ENCODE measurements at places on chromosomes 16 and 17.

DNA sequence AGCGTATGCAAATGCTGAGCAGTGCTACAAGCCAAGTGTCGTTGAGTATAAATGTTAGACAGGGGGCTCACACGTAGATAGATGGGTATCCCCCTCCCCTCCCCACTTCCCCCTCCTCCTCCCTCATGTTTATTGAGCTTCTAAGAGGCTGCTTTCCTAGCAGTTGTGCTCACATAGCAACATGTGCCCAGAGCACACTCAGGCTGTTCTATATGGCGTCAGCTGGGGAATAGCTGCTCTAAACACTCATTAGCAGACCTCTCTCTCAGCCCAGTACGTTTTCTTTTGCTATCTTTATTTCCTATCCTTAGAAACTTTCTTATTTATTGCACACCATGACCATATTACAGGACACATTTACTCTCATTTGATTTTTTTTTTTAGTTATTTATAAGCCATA, 1.8 kb downstream of the KCNJ2 start:
- no peak for DNase-seq

- no peak for DNase-seq
Observed at GRCh38 chr17:50185631-50186471, 15.6 kb downstream of the COL1A1 start.

DNA sequence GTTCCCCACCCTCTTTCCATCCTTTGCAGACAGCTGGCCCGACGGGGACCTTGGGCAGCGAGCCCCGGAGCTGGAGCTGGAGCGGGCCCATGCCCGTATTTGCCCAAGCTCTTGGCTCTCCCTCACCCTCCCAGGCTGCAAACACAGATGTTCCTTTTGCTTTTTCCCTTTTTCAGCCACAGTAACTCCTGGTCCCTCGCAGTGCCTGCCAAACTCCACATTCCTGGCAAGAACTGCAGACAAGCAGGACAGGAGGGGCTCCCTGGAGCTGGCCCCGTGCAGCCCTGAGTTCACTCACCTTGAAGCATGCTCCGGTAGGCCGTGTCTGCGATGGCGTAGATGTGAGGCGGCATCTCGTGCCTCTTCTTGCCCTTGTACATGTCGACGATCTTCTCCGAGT, 33.9 kb downstream of the MYH11 start:
- no peak for DNase-seq

GRCh38 chr17:75753514-75754377, 11.2 kb downstream of the GALK1 start:
- peak; percentile 36 for DNase-seq

- DNase-seq, result no peak
Observed at GRCh38 chr16:11169641-11170040, 86.4 kb downstream of the SOCS1 start.

DNA sequence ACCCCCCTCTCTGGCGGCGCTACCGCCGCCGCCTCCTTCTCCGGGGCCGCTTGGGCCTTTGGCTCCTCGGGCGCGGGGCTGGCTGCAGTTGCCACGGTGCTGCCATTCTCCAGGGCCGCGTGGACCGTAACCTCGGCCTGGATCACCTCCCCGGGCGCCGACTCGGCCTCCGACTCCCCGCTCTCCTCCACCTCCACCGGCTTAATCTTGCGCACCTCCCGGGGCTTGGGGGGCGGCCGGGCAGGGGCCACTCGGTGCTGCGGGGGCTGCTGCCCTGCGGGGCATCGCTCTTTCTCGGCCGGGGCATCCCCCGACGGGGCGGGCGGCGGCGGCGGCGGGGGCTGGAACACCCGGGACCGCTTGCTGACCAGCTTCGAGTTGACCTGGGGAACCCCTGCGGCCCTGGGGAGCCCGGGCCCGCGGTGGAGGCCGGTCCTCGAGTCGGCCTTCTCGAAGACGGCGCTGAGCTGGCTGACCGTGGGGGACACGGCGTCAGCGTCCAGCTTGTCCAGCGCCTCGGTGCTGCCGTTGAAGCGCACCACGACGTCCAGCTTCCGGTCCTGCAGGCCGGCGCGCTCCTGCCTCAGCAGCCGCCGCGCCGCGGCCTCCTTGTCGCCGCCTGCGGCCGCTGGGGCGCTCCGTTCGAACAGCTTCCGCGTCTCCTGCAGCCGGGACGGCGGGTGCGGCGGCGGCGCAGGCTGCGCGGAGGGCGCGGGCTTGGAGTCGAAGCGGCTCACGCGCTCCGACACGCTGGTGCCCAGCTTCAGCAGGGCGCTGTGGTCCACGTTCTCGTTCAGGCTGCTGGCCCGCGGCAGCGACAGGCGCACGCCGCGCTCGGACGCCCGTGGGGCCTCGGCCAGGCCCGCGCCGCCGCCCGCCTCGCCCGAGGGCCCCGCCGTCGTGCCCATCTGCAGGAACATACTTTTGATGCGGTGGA, 792 bp downstream of the PPP1R9B start:
- DNase-seq, result no peak

- DNase-seq, result no peak
Observed at GRCh38 chr16:85983606-85984230, 84.8 kb downstream of the IRF8 start.

DNA sequence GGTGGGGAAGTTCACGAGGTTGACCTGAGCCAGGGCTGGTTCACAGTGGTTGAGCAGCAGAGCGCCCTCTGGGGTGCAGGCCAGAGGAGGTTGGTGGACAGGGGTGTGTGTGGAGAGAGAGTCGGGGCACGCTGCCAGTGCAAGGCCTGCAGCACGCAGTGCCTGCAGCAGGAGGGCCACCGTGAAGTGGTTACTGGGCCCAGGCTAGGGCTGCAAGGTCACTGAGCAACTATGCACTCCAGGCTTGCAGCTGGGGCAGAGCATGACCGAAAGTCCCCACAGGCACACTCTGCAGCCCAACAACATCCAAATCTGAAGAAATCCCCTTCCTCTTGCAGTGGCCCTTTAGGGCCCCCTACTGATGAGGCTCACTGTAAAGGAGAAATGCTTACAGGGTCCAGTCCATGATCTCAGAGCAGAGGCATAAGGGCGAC, 89.1 kb upstream of the NOL11 start:
- no peak for DNase-seq

DNA sequence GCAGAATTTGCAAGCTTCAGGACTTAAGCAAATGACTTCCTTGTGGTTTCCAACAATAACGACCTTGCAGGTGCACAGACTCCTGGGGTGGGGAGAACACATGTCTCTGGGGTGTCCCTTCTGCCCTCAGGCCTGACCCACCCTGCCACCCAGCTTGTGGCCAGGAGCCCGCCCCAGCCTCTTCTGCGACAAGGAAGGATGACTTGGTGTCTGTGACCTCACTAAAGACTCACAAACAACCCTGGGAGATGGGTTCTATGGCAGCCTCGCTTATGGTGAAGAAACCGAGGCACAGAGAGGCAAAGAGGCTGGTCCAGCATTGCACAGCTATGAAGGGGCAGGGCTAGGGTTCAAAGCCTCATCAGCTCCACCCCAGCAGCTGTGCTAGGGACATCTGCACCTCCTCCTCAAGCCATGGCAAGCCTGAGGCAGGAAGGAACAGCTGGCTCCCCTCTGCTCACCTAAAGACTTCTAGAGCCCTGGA, 2.6 kb downstream of the ATP2A3 start:
- DNase-seq, result no peak

DNA sequence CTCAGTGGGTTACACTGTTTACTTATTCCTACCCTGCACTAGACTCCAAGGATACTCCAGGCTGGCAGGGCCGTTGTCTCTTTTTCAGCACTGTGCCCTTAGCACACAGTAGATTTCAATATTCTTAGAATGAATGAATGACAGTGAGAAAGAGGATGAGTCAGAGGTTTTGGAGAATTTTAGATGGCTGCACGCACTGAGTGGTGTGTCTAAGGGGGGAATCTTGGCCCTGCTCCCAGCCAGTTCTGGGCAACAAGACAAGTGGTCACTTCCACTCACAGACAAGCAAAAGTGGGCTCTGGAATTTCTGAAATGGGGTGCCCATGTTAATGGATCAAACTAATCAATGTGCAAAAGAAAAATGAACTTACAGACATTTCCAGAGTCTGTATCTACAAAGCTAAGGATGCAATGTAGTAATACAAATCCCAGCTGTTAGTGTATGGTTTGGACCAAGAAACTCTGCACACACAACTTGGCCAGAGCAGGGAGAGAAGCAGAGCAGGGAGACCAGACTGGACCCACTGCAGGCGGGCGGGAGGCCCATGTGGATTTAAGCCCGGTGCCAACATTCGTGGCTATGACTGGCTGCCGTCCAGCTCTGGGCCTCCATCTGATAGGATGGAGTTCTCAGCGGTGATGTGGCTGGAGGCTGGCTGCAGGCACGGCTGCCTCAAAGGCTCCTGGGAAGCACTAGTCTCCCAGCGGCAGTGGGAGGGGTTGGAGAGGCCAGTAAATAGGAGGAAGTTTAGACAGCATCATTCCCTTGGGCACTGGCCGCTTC, 95.6 kb upstream of the CDYL2 start:
- peak; percentile 1 for DNase-seq

DNA sequence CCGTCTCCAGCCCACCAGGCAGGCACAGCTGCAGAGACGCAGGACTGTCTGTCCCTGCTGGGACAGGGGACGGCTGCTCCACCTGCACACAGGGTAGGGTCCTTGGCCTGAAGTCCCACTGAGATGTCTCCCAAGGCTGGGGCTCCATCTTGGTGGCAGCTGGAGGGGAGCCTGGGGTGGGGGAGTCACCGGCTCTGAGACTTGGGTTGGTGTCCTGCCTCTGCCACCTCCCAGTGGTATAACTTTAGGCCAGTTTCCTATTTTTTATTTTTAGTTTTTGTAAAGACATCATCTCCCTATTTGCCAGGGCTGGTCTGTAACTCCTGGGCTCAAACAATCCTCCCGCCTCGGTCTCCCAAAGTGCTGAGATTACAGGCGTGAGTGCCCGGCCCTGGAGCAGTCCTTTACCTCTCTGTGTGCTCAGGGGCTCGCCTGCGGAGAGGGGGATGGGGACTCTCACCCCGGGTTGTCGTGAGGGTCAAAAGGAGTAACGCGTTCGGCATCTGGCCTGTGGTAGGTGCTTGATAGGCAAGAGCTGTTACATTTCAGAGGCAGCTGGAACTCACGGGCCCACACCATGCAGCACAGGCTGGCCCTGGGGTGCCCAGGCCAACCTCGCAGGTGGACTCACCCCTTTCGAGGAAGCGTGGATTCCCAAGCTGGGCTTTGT, 46.6 kb upstream of the DOC2B start:
- DNase-seq, result no peak

DNA sequence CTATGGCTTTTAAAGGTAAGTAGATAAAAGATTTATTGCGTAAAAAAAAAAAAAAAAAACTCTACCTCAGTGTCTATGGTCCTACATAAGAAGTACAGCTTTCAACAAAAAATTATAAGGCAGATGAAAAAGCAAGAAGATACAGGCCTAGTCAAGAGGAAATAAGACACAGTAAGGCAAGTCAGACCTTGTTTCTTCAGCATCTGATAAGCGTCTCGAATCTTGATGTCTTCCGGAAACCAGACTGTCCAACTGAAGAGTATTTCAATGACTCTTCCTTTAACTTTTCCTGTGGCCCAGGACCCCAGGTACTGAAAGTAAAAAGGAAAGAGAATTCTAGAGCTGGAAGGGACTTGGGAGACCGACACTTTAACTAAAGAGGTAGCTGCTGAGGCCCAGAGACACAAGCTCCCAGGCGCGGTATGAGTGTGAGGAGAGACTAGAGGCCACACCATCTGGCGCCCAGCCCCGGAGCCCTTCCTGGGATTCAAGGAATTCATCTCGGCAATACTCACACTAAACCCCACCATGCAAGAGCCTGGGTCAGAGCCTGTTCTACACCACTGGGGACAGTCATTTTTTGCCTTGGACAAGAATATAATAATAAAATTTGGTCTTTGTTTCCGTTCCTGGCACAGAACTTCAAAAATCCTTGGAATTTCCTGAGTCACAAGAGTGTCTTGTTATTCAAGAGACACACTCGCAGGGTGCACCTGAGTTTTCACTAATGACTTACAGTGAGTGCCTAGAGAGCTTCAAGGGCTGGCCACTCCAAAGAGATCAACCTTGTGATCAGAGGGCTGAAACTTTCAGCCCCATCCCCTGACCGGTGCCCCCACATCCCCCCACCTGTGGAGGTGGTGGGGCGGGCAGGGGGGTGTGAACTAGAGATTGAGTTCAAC, 18.6 kb downstream of the GGA2 start:
- no peak for DNase-seq

GRCh38 chr16:75073545-75074303, 42.9 kb downstream of the LDHD start:
- DNase-seq, result no peak

- no peak for DNase-seq
Observed at GRCh38 chr16:78562111-78562510, 462.7 kb downstream of the WWOX start.

DNA sequence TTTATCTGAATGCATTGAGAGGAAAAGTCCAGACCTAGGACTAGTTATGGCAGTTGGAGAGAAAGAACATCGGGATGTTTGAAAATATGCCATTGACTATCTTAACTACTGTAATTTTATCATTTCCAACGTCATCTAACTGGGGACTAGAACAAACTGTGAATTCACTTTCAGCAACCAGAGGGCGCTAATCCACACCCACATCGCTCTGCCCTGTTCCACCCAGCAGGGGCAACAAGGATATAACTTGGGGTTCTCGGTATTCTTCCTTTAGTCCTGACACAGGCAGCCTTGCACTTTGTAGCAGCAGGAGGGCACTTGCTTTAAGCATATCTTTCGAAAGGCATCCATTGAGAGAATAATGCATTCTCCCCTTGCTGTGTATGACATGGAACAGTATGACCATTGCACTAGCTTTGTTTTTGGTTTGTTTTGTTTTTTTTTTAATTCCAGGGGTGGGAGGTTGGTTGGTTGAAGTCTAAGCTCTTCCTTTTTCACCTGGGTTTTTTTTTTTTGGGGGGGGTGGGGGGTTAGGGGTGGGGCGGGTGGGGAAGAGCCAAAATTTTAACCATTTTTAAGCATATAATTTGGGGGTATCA, 31.5 kb downstream of the SIAH1 start:
- DNase-seq, result peak; percentile 32

DNA sequence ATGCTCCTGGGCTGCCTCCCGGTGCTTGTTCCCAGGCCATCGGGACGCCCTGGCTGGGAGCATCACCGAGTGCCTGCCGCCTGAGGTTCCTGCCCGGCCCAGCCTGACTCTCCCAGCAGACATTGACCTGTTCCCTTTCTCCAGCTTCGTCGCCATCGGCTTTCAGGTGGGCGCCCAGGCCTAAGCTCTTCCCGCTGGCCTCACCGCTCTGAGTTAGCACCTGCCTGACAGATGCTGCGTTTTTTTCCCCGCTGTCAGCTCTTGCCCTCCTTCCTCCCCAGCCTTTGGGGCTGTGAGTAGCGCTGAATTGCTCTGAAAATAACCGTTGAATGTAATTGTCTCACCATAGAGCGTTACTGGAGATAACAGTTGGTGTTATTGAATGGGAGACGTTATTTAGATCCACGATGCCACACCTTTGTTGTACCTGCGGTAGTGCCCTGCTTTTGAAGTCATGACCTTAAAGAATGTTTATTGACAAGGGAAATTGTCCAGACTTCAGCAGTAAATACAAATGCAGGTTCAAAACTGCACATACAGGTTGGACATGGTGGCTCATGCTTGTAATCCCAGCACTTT, 21.3 kb upstream of the SMIM5 start:
- DNase-seq, result no peak
